Activated T-helper 17 cell treated with anti-CD3 and anti-CD28 coated beads, Interleukin-2, amount 50 U/mL, for 72 hours (primary cell): ENCODE measurements at places on chromosomes 2 and 18. TPM values are rescaled to one million over a fixed set of nuclear protein-coding genes. Genes with fewer than 3 reads are reported as not detected.

DNA sequence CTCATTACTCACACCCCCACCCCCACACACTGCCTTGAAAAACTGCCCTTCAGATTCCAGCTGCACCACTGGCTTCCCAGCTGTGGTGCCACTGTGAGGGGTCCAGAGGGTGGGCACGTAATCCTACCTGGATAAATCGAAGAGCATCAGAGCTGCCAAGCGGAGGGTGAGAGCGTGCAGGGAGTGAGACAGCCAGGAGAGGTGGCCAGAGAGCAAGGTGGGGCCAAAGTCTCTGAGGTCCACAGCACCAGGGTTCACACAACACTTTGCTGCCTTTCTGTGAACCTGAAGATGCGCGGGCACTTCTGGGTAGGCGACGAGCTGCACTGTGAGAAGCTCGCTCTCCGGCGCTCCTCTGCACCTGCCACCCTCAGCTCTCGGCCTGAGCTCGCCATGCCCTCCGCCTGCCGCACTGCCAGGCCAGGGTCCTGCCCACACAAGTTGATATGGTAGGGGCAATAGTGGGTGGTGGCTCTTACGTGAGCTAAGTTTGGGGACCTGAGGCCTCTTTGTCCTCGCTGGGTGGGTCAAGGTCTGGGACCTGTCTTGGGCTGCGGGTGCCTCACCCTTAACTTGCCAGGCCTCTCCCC is 83.9 kb downstream of the MARCO start:
- no peak for ATAC-seq

- ATAC-seq, result no peak
These were observed 43.2 kb upstream of the NEB start for GRCh38 chr2:151777487-151777886.

DNA sequence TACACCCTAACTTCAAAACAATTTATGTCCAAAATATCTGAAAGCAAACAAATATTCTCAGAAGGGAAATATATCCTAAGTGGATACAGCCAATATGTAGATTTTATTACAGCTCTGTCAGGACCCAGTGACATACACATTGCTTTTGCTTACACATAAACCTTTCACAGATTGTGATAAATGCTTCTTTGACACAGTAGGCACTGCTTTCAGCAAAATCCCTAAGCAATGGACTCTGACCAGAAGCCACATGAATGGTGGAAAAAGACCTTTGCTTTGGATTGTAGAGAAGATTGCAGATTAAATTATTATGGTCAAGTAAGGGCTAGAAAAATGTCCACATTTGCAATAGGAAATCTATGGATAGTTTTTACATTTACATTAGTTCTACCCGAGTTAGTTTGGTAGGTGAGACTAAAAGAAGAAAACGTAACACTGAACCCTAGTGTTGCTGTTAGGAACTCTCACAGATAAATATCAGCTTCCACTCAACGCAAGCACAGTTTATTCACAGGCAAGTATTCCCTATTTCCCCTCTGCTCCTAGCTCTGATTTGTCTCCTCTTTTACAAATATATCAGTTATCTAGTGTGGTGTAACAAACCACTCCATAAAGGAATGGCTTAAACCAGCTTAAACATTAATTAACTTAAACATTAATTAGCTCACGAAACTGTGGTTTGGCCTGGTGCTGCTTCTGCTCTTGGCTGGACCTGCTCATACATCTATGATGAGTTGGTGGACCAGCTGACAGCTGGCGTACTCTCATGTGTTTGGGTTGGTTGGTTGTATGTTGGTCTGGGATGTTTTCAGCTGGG is 23.6 kb upstream of the SERPINE2 start:
- ATAC-seq, result no peak

GRCh38 chr2:241069821-241070281 is 32.2 kb downstream of the MTERF4 start:
- no peak for ATAC-seq

GRCh38 chr2:216181351-216181750 is 72.2 kb downstream of the XRCC5 start:
- no peak for ATAC-seq

Gene ACMSD
- not detected for total RNA-seq
